ENCODE measurements at places on chromosomes 16 and 17.

GRCh38 chr16:30837904-30838303, 50.9 kb upstream of the ZNF629 start:
- no peak for DNase-seq

DNA sequence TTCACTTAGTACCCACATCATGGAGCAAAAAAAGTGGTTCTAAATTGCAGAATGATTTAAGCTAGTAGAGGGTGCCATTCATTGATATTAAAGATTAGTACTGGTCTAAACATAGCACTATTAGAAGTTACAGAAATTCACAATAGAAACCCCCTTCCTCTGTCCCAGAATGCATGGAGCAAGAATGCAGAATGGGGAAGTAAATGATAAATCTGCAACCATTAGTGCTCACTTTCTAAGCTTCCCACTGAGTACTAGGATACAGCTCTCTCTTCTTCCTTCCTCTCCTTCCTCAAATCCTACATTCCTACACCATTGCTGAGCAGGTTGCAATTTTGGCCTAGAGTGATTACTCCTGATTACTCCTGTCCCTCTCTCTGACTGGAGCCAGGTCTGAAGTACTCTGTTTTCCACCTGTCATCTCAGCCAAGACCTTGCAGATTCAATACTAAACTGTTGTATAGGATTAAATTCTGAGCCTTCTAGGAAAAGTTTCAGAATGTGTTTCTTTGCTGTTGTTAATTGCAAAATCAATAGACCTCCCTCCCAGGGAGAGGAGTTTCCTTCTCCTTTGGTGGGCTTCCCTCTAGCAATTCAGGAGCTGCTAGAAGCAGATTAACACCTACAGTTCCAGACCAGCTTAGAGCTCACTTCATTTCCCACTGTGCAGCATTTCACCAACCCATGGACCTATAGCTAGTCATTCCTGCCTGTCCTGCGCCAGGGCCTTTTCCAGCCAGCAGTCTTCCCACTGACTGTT, 165.5 kb upstream of the TBX2 start:
- DNase-seq, result no peak

- DNase-seq, result no peak
Measured at GRCh38 chr17:2947996-2948550, 115.3 kb downstream of the OR1D5 start.

GRCh38 chr16:79375351-79375750, 225.2 kb downstream of the MAF start:
- DNase-seq, result no peak

GRCh38 chr16:50386774-50387173, 18.0 kb upstream of the BRD7 start:
- no peak for DNase-seq

- DNase-seq, result no peak
Measured at GRCh38 chr16:70635336-70636016, 10.9 kb upstream of the IL34 start.

DNA sequence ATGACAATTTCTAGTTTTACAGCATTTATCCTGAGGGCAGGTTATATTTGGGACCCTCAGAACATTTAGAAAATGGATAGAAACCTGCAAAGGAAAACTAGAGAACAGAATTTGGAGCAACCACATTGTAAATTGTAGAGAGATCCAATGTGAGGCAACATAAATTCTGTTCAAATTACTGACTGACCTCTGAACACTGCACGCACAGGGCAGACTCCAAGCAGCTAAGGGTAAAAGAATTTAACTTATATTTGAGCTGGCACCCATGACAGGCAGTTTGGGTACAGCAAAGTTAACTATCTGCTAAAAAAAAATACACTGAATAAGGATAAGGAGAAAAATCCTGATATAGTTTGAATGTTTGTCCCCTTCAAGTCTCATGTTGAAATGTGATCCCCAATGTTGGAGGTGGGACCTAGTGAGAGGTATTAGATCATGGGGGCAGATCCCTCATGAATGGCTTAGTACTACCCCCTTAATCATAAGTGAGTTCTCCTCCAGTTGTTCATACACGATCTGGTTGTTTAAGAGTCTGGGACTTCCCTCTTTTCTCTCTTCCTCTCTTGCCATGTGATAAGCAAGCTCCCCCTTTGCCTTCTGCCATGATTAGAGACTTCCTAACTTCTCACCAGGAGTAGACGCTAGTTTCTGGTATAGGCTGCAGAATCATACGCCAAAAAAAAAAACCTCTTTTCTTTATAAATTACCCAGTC, 75.7 kb downstream of the FBXL20 start:
- no peak for DNase-seq

GRCh38 chr16:10988164-10988803, 43.9 kb downstream of the CLEC16A start:
- DNase-seq, result no peak

DNA sequence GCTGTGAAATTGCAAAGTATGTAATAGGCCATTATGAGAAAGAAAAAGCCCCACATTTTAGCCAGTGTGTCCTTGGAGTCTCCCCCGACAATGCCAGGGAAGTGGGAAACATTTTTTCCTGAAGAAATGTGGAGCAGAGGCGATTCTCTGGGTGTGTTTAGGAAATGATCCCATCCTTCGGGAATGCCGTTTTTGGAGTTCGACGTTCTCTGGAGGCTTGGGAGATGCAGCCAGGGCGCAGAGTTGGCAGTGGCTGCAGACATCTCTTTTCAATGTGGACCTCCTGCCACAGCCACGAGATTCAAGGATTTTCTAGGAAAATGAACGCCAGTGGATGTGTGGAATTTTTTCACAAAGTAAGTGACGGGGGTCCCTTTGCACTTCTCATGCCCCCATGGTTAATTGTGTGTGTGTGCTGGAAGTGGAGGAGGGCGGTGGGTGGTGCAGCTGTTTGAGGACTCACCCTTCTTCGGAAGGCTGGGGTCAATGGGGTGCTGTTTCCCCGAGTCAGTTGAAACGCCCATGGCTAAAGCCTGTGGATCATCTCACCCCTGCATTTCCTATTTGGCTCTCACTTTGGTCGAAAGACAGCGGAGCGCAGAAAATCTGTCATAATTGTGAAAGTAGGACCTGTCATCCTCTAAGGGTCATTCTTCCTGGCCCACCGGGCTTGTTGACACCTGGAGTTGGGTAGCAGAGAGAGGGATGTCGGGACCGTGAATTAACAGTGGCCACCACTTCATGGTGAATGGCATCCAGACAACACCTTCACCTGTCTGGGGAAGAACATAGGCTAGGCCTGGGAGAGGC, 73.2 kb downstream of the CMIP start:
- DNase-seq, result no peak

DNA sequence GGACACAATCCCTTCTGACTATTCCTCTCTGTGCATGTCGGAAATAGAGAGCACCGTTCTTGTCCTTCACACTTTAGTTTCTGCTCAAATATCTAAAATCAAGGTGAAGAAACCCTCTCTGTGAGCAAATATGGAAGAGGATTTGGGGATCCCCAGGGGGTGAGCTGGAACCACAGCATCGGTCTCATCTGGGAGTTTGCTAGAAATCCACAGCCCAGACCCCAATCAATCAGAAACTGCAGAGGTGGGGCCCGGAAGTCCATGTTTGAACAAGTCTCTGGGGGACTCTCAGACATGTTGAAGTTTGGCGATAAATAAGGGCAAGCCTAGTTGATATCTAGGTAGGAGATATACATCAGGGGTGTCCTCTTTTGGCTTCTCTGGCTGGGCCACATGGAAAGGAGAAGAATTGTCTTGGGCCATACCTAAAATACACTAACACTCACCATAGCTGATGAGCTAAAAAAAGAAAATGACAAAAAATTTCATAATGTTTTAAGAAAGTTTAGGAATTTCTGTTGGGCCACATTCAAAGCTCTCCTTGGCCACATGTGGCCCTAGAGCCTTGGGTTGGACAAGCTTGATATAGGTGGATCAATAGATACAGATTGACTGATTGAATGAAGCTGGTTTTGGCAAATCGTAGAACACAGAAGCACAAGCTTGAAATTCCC, 168.0 kb upstream of the FOXF1 start:
- no peak for DNase-seq

DNA sequence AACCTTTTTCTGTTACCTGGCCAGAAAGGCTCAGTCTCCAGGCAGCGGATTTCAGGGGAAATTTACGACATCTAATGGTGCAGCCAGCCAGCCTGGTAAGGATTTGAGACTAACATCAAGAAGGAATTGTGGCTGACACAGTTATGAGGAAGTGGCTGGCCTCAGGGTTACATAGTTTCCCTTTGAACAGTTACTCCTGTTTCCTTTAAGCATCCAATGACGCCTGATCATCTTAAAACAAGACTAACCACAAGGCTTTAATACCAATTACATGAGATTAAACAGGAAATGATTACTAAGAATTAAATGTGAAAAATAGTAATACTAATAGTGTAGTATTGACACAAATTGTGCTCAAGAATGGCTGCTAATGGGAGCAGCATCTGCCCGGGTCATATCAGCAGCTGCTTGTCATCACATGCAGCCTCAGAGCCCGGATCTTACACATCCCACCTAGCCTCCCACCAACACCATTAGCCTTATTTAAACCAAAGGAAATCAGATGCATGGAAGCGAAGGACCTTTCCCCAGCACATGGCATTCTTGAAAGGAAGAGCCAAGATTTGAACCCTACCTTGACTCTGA, 431.8 kb downstream of the PMP22 start:
- DNase-seq, result no peak

- no peak for DNase-seq
Measured at GRCh38 chr16:86647561-86647960, 69.2 kb downstream of the FOXL1 start.

DNA sequence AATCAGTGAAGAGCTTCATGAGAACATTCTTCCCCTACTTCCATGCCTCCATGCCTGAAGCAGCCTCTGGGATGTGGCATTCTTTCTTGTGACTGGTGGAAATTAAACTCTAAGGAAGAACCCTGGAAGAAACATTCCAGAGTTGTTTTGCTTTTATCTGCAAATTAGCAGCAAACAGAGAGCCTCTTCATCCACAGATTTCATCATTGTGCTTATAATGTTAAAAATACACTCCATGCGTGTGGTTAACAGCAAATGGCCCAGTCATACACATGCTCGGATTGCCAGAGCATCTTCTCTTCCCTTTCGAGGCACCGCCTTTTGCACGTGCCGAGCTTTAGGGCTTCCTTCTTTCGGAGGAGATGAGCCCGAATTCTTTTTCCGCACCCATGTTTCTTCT, 411.3 kb downstream of the SNX29 start:
- DNase-seq, result no peak

DNA sequence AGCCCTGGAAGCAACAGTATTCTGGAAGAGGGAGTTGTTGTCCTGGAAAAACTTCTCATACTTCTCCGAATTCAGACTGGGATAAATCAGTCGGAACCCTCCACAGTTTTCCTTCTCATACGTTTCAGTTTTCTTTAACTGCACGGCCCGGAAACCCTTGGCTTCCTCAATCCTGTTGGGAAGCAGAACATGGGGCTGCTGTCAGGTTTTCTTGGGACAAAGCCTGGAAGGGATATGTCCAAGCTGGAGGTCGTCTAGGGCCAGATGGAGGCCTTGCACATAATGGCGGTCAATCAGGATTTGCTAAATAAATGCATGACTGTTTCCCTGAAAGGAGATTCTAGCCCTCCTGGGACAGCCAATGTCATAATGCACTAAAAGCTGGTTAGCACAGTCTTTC, 29.2 kb downstream of the TTLL6 start:
- DNase-seq, result no peak

DNA sequence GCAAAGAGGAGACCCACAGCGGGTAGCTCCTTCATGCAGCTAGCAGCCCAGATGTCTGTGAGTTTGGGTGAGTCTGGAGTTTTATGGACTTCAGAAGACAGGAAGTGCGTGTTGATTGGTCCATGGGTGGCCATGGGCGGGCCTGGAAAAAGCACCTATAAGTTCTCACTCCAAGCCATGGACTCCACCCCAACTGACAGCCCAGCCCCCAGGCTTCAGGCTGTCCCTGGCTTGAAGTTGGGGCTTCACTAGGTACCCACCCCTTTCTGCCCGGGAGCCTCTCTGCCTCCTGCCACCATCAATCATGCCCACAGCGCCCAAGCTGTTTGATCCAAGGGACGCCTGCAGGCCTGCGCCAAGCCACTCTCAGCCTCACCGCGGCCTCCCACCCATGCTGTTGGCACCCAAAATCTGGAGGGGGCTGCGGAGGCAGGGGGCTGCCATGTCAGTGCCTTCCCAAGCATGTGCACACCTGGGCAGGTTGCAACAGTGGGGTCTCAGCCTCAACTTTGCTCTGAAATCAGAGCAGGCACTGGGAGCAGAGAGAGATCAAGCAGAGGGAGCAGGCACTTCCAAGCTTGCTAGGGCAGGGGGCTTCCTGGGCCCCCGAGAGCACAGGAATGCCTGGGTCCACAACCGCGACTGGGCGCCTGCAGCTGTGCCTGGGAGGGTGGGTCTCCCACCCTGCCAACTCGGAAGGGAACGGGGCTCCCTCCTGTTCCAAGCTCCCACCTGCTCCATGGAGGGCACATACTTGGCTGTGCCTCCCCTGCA, 1503.7 kb downstream of the CDH11 start:
- no peak for DNase-seq

- no peak for DNase-seq
Measured at GRCh38 chr17:16942141-16943031, 29.5 kb downstream of the TNFRSF13B start.

DNA sequence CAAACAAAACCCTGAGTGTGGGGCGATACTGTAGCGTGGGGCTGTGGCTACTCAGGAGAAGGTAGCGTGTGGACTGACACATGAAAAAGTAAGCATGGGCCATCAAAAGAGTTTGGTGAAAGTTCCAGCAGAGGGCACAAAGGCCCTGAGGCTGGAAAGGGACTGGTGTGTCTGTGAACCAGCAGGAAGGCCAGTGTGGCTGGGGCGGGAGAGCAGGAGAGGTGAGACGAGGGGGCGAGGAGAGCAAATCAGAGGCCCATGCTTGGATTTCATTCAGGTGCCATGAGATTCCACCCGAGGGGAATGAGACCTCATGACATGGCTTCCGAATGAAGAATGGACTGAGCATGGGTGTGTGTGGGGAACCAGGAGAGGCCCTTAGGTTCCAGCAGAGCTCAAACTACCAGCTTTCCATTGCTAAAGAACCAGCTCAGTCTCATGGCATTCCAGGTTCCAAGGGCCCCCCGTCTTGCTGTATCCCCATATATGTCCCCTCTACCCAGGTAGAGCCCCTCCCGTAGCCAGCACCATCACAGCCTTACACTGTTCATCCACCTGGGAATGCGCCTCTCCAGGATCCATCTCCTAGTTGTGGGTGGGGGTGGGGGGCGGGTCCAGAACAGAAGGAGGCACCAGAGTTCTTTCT, 31.1 kb downstream of the TRPV2 start:
- DNase-seq, result no peak

GRCh38 chr16:72876221-72876620, 171.7 kb downstream of the ZFHX3 start:
- no peak for DNase-seq

- DNase-seq, result no peak
Measured at GRCh38 chr17:28125526-28126378, 83.3 kb downstream of the NLK start.

DNA sequence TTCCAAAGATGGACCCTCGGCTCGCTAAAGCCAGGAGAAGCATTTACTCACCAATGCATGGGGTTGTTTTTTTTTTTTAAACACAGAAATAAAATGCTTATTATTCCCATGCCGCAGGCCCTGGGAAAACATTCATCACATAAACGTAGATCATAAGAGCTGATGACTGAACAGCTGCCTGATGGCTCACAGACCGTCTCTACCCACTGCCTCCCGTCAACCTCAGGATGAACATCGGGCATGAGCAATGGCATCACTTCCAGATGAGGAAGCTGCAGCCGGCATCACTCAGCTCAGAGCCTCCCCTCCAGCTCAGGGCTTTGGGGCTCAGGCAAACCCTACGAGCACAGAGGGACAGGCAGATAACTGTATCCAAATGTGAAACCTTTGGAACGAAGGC, 380.6 kb downstream of the CPPED1 start:
- DNase-seq, result no peak
